ENCODE measurements at places on chromosomes 7 and 10.

- ATAC-seq, result no peak
Measured at GRCh38 chr7:104550362-104550761, 222.0 kb downstream of the LHFPL3 start.

- ATAC-seq, result no peak
Measured at GRCh38 chr10:110335314-110336064, 30.8 kb upstream of the SMNDC1 start.

DNA sequence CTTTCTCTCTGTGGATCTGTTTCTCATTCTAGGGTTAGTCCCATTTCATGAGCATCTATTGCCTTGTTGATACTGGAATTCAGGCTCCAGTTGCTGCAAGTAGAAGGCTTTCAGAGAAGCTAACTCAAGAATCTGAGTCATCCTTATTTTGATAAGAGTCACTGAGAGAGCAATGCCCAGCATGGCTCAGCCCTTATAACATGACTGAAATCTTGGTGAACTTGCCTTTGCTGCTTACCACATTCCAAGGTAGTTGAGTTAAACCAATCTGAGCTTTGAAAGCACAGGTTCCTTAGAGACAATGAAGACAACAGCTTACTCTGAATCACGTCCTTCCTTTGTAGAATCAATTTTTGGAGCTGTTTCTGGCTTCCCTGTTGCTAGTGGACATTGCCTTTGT, 53.6 kb upstream of the CHCHD3 start:
- no peak for ATAC-seq

DNA sequence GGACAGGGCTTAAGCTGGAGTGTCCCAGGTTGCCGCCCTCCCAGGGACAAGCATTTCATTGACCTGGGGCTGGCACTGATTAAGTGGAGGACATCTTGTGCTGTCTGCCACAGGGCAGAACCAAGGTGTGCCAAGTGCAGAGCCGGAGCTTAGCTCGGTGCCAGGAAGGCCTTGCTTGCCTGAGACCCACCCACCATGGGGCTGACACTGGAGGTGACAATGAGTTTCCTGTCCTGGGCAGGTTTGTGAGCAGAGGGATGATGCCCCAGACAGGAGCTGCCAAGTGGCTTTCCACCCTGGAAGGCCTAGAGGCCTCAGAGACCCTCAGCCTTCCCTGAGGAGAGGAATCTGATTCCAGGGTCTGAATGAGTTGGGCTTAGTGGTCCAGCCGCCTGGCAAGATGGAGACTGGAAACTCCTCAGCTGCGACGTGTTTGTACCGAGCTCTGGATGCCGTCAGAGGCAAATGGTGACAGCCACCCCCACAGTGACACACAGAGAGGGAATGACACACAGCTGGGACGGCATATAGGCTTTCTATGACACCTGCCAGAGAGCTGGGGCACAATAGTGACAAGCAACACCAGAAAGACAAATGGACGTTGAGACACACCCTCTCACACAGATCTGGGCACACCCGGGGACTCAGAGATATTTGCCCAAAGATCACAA, 2.6 kb downstream of the ADCYAP1R1 start:
- no peak for ATAC-seq

DNA sequence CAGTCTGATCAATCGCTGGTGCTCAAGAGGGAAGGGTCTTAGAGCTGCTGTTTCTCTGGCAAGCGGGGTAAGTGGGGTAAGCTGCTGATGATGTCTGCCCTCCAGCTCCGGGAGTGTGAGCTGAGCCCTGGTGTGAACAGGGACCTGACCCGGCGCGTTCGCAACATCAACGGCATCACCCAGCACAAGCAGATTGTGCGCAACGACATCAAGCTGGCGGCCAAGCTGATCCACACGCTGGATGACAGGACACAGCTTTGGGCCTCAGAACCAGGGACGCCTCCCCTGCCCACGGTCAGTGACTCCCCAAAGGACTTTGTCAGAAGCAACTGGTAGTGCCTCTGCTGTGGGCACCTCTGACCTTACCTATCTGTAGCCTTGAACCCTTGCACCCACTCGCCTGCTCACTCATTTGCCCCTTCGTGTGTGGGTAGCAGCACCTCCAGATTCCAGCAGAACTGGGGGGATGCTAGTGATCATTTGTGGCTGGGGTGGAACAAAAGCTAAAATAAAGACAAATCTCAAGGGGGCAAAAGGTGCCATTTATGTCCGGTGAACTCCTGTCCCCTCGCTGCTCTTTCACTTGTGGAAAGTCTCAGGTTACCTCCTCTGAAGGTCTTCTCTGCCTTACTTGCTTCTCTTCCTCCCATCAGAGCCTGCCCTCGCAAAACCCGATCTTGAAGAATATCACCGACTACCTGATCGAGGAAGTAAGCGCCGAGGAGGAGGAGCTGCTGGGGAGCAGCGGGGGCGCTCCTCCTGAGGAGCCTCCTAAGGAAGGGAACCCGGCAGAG, 3.2 kb downstream of the UFSP1 start:
- no peak for ATAC-seq
